ENCODE measurements at places on chromosomes 7 and 10.

DNA sequence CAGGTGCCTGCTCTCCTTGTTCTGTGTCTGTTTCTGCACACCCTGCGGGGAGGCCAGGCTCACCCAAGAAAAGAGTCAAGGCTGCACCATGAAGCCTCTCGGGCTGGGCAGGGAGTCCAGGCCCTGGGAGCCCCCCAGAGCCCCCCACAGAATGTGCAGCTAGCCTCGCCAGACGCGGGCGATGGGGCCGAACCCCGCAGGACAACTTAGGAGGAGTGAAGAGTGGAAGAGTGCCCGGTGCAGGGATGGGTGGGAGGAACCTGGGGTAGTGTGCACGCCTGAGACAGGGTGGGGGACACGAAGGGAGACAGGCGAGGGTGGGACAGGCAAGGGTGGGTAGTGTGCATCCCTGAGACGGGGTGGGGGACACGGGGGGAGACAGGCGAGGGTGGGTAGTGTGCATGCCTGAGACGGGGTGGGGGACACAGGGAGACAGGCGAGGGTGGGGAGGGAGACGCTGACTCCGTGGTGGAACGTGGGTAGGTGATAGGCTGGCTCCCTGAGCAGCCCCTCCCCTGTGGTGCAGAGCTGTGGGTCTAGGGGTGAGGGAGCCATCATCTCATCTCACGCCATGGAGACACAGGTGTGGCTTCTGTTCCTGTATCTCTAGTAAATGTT, 615.4 kb downstream of the DNAJB6 start:
- DNase-seq = no peak

DNA sequence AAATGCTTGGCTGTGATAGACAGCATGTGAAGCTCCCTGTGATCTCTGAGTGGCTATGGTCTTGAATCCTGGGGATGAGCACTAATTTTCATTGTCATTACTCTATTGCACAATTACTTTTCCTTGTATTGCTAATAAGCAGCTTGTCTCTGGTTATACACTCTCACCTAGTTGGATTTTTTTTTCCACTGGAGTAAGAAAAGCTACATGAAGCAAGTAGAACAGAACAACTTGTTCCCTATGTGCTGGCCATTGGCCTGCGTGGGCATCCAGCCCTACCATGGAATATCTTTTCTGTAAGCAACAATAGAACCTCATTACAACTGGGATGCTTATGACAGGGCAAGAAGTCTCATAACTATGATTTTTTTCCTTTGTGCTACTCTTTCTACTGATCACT, 807.4 kb downstream of the TNS3 start:
- no peak for DNase-seq

DNA sequence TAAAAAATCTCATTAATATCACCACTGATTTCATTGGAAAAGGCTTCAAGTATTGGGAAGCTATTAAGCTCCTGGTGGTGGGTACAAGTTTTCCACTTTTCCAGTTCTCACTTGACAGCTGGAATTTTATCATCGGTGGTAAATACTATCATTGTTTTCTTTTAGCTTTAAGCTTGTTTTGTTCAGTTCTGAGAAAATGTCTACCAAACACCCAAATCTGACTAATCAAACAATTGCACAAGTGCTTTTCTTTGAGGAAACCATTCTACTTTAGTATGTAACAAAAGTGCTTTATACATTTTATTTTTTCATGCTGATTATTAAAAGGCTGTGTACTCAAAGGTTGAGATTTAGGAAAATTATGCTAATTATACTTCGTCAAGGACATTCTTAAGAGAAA, 7.9 kb downstream of the PRPF18 start:
- no peak for DNase-seq

GRCh38 chr10:28284126-28284525, 18.7 kb downstream of the MPP7 start:
- DNase-seq = no peak

- DNase-seq = no peak
Measured at GRCh38 chr7:106070567-106071254, 41.4 kb downstream of the SYPL1 start.

DNA sequence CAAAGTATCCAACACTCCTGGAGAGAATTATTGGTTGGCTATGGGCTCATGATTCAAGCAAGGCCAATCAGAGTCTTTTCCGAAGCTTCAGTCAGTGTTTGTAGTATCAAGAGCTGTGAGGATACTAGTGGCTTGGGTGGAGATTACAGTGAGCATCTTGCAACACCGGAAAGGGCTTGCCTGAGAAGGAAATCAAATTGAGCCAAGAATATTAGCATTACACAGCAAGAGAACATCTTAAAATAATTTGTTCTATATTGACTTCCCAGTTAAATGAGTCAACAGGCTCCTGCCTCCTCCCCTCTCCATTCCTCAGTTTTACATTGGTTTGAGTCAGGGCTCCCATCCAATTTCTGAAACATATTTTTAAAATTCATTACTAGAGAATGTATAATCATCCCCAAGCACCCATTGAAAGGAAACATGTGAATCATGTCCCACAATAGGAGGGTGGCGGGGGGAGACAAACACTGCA, 127.4 kb downstream of the ELAPOR2 start:
- no peak for DNase-seq

GRCh38 chr7:116356333-116356965, 143.1 kb upstream of the CAV2 start:
- no peak for DNase-seq

GRCh38 chr7:96055717-96056116, 266.2 kb downstream of the SLC25A13 start:
- no peak for DNase-seq

DNA sequence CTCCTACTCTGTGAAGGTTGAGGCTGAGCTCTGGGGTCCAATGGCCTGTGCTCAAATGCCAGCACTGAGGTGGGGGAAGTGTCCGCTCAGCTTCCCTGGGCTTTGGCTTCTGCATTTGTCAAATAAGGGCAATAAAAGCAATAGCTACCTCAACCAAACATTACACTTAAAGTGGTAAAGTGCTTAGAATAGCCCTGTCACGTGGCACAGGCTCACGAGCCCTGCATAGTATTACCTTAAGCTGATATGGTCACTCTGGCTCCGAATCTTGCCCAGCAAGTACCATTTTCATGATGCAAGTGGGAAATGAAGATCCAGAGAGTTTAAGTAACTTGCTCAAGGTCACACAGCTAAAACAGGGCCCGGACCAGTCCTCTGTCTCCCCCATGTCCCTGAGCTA, 451.1 kb upstream of the ZMIZ1 start:
- no peak for DNase-seq

DNA sequence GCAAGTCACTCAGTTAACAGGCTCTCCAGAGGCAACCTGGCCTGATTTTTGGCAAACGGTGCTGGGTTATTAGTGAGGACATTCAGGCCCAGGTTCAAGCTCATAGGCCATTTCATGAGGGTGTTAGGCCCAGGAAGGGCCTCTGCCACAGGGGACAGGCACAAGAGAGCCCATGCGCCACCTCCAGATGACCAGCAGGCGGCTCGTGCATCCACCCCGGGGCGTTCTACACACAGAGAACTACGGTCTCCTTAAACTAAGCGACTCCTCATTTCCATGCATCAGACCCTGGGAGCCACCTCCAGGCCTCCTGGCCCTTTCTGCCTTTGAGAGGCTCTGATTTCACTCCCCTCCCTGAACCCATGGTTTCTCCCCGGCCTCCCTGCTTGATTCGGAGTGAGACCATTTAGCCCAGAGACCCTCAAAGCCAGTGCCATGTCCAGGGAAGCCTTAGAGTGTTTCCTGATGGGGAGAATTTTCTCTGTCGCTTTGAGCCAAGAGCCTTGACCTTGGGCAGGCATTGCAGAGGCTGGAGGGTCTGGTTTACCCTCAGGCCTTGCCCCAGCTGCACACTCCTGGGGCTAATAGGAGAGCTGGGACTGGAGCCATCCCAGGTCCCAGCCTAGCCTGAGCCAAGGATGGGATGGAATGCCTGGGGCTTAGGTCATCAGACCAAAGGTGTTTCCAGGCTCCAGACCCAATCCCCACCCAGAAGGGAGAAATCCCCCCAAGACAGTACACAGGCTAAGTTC, 188.0 kb downstream of the GRID1 start:
- no peak for DNase-seq

- no peak for DNase-seq
Measured at GRCh38 chr7:5005066-5005465, 40.6 kb upstream of the RBAK start.

DNA sequence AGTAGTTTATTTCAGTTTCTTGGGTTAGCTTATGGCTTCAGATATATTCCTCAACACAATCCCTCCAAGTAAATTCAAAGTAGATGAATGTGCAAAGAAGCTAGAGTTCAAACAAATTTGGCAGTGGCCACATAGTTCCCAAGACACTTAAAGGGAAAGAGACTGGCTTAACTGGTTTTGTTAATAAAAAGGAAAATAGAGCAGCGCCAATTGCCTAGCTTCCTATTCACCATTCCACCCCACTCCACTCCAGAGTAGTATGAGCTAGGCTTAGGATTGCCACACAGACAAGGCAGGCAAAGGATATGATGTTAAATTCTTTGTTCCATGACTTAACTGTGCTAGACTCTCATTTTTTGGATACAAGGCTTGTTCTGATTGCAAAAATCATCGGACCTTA, 2.0 kb downstream of the XRCC2 start:
- no peak for DNase-seq

- no peak for DNase-seq
Measured at GRCh38 chr10:35059481-35059880, 30.7 kb downstream of the CUL2 start.

DNA sequence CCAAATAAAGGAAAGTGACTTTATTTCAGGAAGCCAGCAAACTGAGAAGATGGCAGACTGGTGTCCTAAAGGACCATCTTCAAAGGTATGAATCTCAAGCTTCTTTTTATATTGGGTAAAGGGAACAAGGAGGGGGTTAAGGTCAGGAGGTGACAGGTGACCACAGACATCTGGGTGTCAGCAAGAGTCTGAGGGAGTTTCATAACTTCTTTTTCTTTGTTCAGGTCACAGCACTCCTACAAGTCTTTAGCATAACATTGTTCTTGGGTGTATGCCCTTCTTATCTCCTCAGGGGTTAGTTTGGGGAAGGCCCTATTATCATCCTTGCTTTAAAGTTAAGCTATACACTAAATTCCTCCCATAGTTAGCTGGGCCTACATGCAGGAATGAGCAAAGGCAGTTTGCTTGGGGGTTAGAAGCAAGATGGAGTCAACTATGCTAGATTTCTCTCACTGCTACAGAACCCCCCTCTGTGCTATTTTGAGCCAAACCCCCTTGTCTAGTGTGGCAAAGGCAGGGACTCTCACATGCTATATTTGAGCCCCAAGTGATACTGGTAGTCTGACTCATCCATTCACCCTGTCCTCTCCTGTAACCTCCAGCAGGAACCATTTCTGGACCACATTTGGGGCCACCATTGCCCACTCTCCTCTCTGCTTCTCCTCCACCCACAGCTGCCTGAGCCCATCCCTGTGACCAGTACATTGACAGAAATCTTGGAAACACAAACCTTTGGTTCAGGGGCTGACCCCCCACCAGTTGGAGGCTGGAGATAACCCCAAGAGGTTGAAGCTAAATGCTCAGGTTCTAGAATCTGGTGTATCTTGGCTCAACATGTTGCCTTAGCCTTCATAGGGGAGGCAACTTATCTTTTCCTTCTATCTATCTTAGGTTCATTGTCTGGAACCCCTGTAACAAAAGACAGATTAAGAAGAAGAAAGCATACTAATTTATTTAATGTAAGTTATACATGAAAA, 55.5 kb upstream of the LRGUK start:
- no peak for DNase-seq

GRCh38 chr10:70605161-70605560, 2.6 kb upstream of the PRF1 start:
- DNase-seq = no peak
